ENCODE measurements at places on chromosomes 11 and 22.

DNA sequence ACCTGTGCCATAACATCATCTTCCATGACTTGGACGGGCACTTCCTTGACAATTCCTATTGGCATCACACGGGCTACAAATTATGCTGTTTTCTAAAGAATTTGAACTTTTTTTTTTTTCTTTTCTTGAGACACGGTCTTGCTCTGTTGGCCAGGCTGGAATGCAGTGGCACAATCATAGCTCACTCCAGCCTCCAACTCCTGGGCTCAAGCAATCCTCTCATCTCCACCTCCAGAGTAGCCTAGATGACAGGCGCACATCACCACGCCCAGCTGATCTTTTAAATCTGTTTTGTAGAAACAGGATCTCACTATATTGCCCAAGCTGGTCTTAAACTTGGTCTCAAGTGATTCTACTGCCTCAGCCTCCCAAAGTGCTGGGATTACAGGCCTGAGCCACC, 3.3 kb upstream of the CRYBB3 start:
- DNase-seq = no peak

- no peak for DNase-seq
Observed at GRCh38 chr11:16900491-16900890, 113.7 kb downstream of the PLEKHA7 start.

- DNase-seq = no peak
Observed at GRCh38 chr22:26762503-26763472, 105.4 kb downstream of the MIAT start.

DNA sequence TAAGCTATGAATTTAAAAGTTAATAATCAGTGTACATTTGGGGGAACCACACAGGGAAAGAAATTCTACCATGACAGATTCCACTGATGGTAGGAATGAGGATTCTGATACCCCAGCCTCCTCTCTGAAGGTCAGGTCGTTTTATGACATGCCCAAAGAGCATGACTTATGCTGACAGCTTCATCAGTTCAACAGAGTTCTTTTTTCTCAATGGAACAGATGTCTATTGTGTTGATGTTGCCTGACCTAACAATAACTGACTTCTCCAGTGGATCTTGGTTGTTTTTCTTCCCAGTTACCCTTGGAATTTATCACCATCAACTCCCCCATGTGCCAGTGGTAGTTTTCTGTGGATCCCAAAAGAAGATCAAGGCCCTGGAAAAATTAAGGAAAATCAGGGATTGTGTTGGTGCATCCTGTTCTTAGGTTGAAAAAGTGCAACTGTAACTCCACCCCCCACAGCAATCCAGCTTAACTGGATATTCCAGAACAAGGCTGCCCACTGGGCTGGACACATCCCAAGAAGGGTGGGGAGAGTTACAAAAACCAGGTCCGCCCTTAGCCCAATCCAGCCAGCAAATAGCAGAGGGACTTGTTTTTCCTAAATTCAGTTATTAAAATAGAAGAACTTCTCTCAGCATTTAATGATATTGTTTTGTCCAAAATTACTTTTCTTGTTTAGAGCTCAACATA, 31.5 kb upstream of the CAT start:
- no peak for DNase-seq

DNA sequence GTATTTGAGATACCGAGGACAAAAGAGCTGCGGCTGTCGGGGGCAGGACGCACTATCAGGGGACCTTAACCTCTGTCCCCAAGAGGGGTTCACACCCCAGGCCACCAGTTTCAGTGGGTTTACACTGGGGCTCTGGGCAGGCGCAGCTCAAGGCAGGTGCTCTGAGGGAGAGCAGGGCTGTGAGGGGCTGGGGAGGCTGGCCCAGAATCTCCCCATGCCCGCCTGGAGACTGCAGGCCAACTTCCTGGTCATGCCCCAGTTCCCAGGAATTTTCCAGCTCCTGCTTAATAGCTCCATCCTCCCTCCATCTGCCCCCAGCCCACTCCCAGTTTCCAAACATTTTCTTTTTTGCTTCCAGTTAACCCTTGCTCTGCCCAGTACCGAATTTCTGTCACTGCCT, 7.6 kb upstream of the PGA3 start:
- DNase-seq = no peak

GRCh38 chr11:134531327-134532130, 119.5 kb upstream of the B3GAT1 start:
- no peak for DNase-seq

GRCh38 chr11:110710628-110711381, 1.4 kb downstream of the ARHGAP20 start:
- DNase-seq = no peak

DNA sequence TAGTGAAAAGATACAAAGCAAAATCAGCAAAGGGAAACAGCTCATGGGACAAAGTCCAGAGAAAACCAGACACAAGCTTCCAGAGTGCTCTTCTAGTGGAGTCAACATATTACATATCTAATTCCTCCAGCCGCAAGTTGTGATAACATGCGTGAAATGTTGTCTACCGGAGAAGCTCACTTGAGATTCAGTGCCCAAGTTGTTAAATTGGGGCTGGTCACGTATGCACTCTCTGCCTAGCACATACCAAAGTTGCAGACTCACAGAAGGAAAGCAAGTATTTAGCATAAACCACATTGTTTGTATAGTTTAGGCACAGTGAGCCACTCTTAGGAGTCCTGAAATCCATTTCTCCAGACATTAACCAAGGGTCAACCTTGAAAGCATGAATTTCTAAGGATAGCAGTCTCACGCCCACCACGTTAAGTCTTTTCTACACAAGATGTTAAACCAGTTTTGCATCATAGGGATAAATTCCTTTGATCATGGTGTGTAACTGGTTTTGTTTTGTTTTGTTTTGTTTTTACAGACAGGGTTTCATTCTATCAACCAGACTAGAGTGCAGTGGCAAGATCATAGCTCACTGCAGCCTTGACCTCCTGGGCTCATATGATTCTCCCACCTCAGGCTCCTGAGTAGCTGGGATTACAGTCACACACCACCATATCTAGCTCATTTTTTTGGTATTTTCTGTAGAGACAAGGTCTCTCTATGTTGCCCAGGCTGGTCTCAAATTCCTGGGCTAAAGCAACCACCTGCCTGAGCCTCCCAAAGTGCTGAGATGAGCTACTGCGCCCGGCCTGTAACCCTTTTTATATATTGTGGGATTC, 39.5 kb upstream of the EP300 start:
- no peak for DNase-seq

Data from naive thymus-derived CD8-positive, alpha-beta T cell (primary cell).